Right kidney (tissue), 9 donors: ENCODE measurements at places on chromosomes 4 and X.

DNA sequence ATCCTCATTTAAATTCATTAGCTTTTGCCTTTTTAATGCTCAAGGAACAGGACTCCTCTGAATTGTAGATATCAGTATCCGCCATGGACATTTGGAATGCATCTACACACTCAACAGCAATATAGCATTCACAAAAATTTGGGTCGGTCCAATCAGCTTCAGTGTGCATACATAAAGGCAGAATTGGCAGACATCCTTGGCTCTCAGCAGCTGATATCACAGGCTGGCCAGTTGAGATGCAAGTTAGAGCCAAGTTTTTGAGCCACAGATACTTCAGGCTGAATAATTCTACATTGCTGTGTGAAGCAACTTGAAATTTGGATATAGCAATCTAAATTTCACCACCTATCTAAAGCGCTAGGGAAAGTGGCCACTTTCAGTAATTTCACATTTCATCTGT is 821.1 kb downstream of the PCDH19 start:
- DNase-seq, result no peak

GRCh38 chr4:161249779-161250440 is 913.9 kb downstream of the FSTL5 start:
- no peak for DNase-seq

- DNase-seq, result no peak
Observed at GRCh38 chr4:105474099-105474518, 247 bp upstream of the PPA2 start.

DNA sequence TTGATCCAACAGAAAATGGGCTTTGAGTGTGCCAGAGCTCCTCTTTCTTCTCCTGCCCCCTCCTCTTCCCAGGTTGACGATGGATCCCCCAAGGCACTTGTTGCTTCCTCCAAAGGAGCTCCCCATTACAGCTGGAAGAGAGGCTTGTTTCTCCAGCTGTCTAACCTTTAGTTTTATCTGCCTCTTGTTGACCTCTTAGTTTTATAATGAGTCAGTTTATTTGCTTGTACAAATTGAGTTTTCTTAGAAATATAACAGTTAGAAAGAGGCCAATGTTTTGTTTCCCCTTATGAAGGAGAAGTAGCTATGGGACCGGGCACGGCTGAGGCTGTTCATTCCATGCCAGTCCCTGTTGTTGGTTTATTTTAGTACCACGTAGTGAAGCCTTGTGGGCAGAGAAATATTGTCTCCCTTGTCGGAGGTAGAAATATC is 158.2 kb downstream of the SPRY1 start:
- no peak for DNase-seq

GRCh38 chr4:155578219-155578618 is 88.4 kb upstream of the GUCY1A1 start:
- no peak for DNase-seq

DNA sequence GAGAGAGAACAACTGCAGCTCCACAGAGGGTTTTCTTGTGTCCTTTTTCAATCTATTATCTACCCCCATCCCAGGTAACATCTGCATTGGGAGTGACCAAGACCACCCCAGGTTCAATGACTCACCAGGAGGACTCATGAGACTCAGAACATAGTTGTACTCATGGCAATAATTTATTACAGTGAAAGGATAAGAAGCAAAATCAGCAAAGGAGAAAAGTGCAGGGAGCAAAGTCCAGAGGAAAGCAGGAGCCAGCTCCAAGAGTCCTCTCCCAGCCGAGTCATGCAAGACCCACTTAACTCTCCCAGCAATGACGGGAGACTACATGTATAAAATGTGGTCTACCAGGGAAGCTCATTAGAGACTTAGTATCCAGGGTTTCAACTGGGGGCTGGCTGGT is 129.5 kb upstream of the RBPJ start:
- DNase-seq, result no peak

DNA sequence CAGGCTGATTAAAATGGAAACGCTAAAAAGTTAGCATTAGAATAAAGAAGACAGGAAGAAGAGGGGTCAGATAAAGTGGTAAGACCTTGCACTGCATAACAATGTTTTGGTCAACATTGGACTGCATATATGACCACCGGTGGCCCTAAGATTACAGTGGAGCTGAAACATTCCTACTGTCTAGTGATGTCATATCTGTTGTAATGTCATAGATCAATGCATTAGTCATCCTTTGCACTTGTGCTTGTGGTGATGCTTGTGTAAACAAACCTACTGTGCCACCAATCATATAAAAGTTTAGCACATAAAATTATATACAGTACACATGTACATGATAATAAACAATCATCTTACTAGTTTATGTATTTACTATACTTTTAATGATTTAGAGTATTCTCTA is 73.0 kb downstream of the TMEM165 start:
- DNase-seq, result no peak
